Gastroesophageal sphincter (tissue), 4 donors: ENCODE measurements at places on chromosomes 16 and 17.

- no peak for ATAC-seq
These were observed 477.9 kb downstream of the SOX9 start for GRCh38 chr17:72598695-72599094.

GRCh38 chr17:35097776-35098175, 21.9 kb downstream of the RAD51D start:
- no peak for ATAC-seq

DNA sequence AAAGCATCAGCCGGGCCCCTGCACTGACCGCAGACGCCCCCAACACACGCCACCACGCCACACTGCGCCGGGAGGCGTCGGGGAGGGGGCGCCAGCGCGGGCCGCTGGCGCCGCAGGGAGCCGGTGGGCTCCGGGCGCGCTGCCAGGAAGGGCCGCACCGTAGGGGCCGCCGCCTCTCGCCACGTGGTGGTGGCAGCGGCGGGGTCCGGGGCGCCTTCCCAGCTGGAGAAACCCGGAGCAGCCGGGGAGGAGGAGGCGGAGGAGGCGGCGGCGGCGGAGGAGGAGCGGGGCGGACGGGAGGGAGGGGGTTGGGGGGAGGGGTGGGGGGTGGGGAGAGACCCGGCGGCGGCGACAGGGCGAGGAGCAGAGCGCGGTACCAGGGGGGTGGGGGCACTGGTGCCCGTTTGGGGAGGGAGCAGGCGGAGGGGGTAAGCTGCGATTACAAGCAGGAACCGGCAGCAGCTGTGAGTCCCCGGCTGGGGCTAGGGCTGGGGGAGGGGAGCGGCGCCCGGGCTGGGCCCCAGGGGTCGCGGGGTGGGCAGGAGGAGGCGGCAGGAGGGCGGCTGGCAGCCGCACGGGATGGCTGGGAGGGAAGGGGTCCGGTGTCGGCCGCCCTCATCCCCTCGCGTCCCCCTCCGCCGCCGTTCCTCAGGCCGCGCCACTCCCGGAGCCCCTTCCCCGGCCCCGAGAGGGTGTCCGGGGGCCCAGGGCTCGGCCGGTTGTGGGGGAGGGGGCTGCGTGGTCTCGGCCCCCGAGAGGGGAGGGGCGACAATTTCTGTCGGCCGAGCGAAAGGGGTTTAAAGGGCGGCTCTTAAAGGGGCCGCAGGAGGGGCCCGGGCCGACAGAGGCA, at the start of gene TBKBP1:
TSS of gene TBKBP1 (plus strand) at position 431 of the 850 bp plus-strand sequence. CDS start 1,952 bp downstream, outside the sequence.
- ATAC-seq: peak; percentile 20

DNA sequence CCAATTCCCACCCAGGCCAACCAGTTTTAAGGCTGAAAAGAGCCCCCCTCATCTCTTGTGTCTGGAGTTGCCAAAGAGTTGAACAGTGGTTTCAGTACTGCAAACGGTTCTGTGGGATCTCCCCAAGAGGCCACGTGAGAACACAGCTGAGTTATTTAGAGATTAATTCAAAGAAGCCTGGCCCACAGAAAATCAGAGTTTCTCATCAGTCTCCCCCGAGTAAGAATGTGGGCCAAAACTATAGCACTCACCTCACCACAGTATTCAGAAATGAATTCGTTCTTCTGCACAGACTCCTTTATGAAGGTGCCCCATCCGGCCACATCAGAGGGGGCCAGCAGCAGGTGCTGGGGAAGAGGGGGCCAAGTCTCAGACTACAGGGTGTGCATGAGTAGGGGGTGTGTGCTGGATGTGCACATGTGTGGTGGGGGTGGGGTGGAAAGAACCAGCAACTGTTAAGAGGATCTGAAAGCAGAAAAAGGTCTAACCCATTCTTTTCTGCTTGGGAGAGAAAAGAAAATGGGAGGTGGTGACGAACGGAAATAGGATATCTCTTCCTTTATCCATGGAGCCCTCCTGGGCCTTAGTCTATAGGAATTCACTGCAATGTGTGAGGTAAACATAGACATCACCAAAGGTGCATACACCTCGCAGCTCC, 22.6 kb downstream of the CNTNAP1 start:
- ATAC-seq: no peak

DNA sequence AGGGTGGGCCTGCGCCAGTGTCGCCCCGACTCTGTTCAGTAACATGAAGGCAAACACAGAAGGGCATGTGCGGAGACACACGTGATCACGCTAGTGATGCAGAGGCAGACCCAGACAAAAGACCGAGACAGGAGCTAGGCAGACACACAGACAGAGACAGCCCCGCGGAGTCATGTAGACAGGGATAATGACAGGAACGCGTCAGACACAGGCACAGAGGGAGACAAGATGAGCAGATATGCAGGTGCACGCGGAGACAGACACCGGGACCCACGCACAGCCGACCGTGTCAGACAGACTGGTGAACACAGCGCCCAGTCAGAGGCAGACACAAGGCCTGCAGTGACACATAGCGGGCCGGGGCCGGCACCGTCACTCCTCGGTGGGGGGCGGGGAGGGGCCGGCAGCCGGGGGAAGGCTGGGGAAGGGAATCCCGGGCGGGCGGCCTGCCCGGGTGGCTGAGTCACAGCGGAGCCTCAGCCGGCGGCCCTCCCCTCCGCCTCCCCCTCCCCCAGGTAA, 7.4 kb downstream of the KDM6B start:
- ATAC-seq: peak; percentile 74

GRCh38 chr16:89354325-89354724, 136.0 kb downstream of the ANKRD11 start:
- ATAC-seq: no peak

GRCh38 chr16:23567602-23568001, 10.1 kb downstream of the UBFD1 start:
- ATAC-seq: no peak

DNA sequence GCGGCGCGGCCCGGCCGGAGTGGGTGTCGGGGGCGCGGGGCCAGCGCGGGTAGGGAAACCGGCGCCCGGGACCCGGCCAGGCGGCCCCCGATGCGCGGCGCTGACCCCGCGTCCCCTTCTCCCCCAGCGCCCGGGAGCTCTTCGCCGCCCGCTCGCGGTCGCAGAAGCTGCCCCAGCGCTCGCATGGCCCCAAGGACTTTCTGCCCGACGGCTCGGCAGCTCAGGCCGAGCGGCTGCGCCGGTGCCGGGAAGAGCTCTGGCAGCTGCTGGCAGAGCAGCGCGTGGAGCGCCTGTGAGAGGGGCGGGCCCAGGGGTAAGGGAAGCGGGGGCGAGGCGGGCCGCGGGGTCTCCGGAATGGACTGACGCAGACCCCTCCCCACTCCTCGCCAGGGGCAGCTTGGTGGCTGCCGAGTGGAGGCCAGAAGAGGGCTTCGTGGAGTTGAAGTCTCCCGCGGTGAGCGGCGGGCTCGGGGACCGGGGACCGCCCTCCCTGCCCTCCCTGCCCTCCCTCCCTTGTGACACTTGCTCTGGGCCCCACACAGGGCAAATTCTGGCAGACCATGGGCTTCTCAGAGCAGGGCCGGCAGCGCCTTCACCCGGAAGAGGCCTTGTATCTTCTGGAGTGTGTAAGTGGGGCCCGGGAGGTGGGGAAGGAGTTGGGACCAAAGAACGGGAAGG, 430 bp downstream of the TSEN54 start:
- ATAC-seq: peak; percentile 4

DNA sequence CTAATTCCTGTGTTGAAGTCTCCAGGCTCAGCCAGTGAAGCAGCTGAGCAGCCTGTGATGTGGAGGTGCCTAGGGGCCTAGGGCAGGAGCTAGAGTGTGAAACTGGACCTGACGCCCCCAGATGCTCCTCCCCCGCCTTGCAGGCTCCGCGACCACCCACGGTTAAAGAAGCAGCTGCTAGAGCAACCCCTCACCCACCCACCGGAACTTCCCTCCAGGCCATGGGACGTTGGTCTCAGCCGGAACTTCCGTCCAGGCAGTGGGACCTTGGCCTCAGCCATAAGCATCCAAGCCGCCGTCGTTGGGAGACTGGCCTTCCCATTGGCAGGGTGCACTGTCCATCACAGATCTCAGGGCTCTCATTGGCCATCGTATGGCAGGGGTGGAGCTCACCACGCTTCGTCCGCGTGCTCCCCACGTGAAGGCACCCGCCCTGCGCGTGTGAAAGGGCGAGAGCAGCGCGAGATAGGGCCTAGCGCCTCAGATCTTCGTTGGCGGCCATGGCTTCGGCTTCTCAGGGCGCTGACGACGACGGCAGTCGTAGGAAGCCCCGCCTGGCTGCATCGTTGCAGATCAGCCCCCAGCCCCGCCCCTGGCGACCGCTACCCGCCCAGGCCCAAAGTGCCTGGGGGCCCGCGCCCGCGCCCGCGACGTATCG, at the start of gene ADAD2:
TSS of gene ADAD2 (plus strand) at position 427 of the 658 bp plus-strand sequence. CDS start at position 501, 74 bp downstream.
- ATAC-seq: no peak

- ATAC-seq: no peak
These were observed 451.3 kb downstream of the PMP22 start for GRCh38 chr17:14813649-14814370.

- ATAC-seq: no peak
These were observed 17.1 kb upstream of the PDXDC1 start for GRCh38 chr16:14957576-14958322.

DNA sequence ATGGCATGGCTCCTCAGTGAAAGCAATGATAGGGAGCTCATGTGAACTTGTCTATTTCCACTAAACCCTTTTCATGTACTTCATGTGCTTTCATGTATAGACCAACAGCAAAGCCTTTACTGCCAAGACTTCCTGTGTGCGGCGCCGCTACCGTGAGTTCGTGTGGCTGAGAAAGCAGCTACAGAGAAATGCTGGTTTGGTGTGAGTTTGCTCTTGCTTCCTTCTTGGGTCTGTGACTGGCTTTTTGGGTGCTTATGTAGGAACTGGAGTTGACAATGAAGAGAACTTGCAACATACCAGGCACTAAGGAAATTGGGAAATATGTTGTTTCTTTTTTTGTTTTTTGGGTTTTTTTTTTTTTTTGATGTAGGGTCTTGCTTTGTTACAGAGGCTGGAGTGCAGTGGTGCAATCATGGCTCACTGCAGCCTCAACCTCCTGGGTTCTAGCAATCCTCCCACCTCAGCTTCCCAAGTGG, 5.7 kb downstream of the SNX11 start:
- ATAC-seq: no peak

- no peak for ATAC-seq
These were observed 4.3 kb downstream of the KCNJ2 start for GRCh38 chr17:70173681-70174080.

GRCh38 chr16:27976990-27977389, 86.5 kb downstream of the GSG1L start:
- ATAC-seq: no peak
